ENCODE measurements at places on chromosomes 6 and 20.

GRCh38 chr6:138468320-138469015, 30.8 kb downstream of the NHSL1 start:
- DNase-seq, result no peak

- DNase-seq, result peak; percentile 30
Observed at GRCh38 chr20:4470375-4470774, 251.3 kb upstream of the PRND start.

- no peak for DNase-seq
Observed at GRCh38 chr6:18485660-18486435, 98.7 kb downstream of the RNF144B start.

GRCh38 chr6:166005944-166006899, 161.4 kb downstream of the TBXT start:
- peak; percentile 94 for DNase-seq

GRCh38 chr6:21780141-21780540, 186.6 kb downstream of the SOX4 start:
- DNase-seq, result no peak

GRCh38 chr20:63335711-63336110, 25.4 kb downstream of the CHRNA4 start:
- DNase-seq, result no peak

DNA sequence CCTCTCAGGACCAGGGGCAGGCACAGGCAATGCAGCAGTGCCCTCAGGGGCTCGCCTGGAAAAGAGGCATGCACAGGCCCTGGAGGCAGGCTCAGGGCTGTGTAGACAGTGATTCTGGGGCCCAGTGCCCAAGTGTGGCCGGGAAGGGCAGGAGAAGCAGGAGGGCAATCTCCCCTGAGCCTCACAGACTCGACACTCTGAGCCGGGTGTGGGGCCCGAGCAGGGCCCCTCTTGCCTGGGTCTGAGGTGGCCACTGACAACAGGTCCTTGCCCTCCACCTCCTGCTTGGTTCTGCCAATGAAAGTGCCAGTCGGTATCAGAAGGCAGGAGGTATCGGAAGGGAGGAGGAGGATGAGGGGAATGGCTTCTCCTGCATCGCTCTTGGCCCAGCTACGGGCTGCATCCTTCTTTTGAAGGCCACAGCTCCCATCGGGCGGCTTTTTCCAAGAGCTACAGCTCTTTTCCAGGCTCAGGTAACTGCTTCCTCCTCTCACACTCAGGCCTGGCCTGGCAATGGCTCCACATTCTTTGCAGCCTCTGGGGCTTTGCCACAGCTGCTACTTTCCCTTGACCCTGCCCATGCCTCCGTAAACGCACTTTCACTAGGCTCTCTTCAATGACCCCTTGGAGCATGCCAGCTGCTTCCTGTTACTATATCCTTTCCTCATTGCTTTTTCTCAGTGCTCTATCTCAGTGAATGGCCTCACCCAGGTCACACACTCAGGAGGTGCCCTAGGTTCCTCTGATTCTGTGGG, 24.5 kb downstream of the GABRR2 start:
- DNase-seq, result no peak

Data from NCI-H1105 (cell line).